ENCODE measurements at places on chromosomes 12 and 14.

GRCh38 chr12:66916189-66916588 lies 237.3 kb upstream of the GRIP1 start:
- DNase-seq: no peak

DNA sequence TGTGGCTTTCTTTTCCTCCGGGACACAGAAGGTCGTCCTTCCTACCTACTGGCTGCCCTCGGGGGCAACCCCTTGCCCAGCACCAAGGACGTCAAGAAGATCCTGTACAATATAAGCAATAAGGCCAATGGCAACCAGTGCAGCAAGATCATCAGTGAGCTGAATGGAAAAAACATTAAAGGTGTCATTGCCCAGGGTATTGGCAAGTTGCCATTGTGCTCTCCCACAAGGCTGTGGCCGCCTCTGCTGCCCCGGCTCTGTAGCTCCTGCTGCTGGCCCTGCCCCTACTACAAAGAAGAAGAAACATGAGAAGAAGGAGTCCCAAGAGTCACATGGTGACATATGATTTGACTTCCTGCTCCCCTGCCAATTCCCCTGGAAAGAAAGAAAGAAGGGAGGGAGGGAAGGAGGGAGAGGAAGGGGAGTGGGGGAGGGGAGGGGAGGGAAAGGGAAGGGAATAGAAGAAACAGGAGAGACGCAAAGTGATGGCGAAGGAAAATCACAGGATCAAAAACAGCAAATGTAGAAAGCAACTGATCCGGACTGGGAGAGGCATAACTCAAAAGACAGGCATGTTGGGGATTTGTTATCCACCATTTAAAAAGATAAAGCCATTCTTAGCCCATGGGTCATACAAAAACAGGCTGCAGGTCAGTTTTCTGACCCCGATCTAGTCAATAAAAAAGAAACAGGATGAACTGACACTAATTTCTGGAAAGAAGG lies 61.3 kb upstream of the RESF1 start:
- DNase-seq: no peak

GRCh38 chr14:96690713-96691383 lies 106.3 kb upstream of the VRK1 start:
- no peak for DNase-seq

GRCh38 chr14:31270196-31270772 lies 62.7 kb upstream of the HECTD1 start:
- DNase-seq: no peak

GRCh38 chr14:93301821-93302447 lies 30.9 kb downstream of the BTBD7 start:
- no peak for DNase-seq

- DNase-seq: peak; percentile 96
Observed at GRCh38 chr12:6104027-6104426, 20.4 kb downstream of the VWF start.

DNA sequence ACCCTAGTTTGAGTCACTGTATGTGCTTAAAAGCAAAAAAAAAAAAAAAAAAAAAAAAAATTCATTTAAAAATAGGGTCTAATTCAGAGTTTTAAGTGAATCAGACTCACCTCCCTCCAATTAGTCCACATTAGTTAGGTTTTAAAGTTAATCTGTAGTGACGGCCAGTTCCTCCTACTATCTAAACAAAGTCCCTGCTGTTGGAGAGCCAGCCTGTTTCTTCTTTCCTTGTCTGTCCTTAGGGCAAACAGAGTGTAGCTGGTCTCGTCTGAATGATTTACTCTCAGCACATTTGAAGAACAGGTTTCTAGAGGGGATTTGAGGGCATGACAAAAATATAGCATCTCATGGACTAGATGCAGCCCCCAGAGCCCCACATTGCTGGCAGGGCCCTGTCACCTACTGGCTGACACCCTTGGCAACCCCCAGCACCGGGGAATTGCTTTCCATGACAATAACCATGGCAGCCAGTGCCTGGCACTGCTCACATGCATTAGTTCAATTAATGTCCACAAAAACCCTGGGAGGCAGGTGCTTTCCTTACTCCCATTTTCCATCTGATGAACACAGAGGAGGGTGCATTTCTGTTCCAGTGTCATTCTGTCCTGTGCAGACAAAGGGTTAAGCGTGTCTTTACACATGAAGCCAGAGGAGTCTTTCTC lies 138.3 kb downstream of the PLXNC1 start:
- no peak for DNase-seq

- no peak for DNase-seq
Observed at GRCh38 chr14:70779667-70780066, 29.6 kb downstream of the MAP3K9 start.

DNA sequence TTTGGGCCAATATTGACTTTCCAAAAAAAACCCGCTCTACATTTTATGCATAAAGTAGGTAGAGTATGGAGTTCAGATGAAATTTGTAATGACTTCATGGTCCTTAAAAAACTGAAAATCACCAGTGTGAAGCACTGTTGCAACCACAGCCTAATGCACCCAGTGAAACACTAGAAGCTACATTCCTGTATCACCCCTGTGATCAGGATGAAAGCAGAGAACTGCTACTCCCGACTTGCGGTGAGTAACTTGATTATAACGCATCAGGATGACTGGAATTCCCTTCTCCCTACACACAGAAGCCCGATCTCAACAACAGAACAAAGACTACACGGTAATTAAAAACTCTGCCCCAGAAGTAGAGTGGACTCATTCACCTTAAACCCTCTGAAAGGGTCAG lies 33.8 kb downstream of the SPTB start:
- no peak for DNase-seq

DNA sequence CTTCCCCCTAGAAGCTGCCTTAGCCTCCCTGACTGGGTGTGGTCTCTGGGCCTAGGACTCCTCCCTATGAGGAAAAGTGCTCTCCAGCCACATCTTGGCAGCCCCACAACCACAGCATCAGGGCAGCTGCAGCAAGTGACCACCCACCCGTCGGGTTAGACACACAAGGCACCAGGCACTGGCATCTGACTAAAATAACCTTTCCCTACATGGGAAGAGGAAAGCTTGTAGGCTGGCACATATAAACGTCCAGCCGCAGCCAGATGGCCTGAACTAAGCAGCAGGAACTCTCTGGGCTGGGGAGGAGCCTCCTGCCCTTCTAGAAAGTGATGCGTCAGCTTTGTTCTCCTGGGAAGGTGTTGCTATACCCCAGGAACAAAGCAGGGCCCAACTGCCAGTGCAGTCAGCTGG lies 328.7 kb downstream of the DPF3 start:
- no peak for DNase-seq

DNA sequence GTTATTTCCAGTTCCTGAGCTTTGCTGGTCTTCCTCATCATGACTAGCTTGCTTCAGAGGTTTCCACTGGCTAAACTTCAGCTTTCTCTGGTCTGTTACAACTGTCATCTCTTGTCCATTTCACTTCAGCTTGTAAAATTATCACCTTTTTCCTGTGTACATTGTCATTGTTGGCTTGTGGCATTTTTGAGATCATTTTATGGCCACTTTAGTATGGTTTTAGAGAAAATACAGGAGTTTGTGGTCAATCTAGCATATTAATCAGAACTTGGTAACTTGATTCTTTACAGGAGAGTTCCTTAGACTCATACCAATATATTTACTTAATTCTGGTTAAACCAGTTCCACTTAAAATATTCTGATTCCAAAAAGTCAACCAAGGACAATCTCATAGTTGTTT lies 235.9 kb upstream of the KITLG start:
- no peak for DNase-seq

GRCh38 chr12:54602661-54603060 lies 14.2 kb upstream of the PPP1R1A start:
- DNase-seq: no peak

GRCh38 chr12:97681612-97682504 lies 219.3 kb downstream of the RMST start:
- DNase-seq: no peak

DNA sequence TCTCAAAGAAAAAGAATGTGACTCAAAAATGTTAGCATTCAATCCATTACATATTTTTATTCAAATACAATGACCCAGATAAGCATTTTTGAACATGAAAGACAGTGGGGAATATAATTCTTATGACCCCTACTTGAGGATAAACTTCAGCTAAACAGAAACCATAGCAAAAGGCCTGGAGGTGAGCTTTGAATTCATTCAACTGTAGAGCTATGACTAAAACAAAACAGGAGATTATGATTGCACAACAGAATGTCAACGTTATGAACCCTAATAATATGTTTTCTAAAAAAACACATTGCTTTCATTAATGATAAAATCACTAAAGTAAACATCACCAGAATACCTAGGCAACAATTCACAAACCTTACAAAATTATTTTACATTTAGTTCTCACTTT lies 27.8 kb downstream of the EFCAB11 start:
- DNase-seq: no peak

DNA sequence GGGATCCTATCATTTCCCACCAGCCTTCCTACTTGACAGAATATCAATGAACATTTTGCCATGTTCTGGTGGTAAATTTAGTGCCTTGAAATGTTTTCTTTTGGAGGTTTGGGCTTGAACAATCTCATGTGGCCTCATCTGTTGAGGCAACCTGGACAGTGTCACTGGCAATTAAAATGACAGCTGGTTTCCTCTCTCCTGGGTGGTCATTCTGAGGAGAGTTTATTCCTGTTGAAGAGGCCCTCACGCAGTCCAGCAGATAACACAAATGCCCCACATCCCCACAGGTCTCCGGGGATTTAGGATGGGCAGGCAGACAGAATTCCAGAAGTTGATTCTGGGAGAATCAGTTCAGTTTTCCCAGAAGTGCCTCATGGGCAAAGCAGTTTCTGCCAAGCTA lies 41.9 kb downstream of the MMAB start:
- DNase-seq: no peak

DNA sequence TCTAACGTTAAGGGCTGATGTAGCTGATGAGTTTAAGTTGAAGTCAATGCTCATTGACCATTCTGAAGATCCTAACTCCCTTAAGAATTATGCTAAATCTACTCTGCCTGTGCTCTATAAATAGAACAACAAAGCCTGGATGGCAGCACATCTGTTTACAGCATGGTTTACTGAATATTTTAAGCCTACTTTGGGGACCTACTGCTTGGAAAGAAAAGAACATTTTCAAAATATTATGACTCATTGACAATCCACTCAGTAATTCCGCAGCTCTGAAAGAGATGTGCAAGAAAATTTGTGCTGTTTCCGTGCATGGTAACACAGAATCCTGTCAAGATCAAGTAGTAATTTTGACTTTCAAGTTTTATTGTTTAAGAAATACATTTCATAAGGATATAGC lies 35.0 kb upstream of the NAV3 start:
- DNase-seq: no peak

GRCh38 chr14:44317441-44317746 lies 189.7 kb downstream of the FSCB start:
- no peak for DNase-seq

DNA sequence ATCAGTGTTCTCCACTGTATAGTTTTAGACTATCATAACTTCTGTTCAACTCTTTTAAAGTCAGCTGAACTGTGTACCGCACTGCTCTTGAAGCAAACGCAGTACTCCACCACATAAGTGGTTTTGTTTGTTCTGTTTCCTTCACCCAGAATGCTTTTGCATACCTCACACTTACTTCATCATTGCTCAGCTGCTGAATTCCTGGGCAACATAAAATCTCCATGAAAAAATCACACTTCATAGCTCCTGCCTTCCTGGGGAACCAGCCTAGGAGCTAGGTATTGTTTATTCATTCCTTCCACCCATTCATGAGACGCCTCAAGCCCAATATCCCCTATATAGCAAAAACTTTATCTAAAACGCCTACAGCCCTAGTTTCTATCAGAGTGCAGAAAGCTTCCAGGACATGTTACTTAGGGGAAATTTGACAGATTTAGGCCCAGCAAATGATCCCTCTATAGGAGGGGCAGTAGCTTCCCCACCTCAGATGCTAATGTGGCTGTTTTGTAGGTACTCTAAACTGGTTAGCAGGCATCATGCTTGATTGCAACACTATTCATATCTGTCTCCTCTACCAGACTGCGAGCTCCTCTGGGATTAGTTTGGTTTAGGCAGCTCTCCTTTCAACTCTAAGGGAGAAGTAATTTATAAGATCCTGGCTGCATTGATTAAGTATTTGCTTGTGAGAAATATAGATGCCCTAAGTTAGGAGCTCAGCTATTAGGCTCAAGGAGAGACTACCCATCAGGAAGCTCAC lies 44.5 kb downstream of the LRRC9 start:
- no peak for DNase-seq

DNA sequence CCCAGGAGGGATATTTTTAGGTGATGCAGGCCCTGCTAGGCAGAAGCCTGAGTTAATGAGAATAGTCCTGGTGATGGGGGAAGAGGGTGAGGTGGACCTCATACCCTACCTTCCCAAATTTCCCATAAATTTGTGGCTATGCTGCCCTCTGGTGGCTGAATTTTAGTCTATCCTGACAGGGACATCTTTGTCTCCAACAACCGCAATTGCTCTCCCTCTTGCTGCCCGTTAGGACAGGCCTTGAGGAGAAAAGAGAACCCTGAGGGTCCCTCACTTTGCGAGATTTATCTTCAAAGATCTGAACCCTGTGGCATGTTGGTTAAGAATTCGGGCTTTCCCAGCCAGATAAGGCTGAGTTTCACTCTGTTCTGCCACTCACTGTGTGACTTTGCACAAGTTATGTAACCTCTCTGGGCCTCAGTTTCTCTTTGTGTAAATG lies 9.8 kb upstream of the ZNF385A start:
- peak; percentile 11 for DNase-seq

- DNase-seq: no peak
Observed at GRCh38 chr14:54781961-54782750, 120.5 kb downstream of the GCH1 start.

- no peak for DNase-seq
Observed at GRCh38 chr14:73467377-73467776, 9.0 kb upstream of the NUMB start.

DNA sequence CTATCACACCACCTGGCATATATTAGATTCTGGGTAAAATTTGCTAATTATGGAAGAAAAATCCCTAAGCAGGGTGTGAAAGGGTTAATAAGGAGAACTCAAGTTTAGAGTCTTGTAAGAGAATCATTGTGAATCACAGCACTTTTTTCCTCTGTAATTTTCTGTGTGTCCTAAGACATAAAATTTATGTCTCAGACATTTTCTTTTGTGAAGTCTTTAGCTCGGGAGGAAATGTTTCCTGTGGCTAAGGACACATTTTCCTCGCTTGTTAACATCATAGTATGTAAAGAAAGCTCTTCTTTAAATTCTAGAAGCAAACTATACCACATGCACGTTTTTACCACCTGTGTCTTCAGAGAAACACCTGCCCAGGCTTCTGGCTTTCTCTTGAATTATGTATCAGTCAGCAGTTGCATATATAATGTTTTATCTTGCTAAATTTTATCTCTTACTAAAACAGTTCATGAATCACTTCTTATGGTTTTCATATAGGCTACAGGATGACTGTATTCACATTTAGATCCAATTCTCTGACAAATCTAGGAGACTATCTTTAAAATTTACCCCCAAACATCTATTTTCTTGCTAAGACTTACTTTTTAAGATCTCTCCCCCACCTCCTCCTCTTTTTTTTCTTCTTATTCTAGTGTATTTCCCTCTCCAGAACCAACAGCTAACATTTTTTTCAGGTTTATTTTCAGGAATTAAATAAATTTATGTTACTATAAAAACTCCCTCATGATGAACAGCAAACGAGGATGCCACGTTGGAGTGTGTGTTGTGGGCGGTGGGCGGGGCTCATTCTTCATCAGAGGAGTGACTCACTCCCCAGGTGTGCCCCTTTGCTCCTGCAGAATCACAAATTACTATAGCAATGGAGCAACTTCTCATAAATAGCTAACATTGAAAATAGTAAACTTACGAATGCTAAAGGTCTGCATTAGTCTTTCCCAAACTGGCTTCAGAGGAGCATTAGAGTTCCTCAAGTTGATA lies 11.6 kb upstream of the CSRP2 start:
- no peak for DNase-seq

GRCh38 chr12:104578453-104578852 lies 121.7 kb downstream of the CHST11 start:
- DNase-seq: no peak

- no peak for DNase-seq
Observed at GRCh38 chr12:82176761-82177490, 181.3 kb downstream of the CCDC59 start.
